ENCODE measurements at places on chromosomes 11 and 22.

DNA sequence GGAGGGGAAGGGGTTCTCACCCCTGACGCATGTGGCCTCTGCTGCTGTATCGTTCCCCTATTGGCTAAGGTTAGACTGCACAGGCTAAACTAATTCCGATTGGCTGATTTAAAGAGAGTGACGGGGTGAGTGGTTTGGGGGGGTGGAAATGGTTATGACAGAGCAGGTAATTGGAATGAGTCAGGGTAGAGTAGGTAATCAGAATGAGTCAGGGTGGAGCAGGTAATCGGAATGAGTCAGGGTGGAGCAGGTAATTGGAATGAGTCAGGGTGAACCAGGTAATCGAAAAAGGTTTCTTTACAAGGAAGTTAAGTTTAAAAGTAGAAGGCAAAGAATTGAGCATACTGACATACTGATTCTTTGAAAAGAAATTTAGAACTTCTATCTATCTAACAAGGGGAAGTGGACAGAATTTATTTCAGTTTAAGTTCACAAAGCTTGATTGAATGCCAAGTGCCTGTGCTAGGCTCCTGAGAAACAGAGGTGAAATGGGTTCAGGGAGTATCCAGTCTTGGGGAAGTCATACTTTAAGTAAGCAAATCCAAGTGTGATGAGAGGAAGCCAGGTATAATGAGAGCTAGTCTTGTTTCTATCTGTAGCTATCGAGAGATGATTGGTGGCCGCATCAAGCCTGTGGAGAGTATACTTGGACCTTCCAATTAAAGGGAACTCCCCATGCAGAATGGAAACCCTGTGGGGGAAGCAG lies 58.0 kb downstream of the C11orf91 start:
- DNase-seq = no peak

DNA sequence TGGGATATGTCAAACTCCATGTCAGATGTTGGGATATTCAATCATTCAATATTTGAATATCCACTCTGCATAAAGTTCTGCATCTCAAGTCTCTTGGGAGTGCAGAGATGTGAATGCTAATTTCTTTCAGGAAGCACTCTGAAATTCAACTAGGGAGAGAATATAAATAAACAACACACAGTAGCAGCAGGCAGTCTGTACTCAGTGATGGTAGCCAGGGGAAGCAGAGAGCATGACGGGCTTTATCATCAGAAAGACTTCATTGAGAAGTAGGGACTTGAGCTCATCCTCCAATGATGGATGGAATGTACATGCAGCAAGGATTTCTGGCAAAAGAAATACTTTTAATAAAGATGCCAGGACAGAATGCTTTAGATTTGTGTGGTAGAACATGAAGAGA lies 9.8 kb upstream of the TEAD1 start:
- no peak for DNase-seq

DNA sequence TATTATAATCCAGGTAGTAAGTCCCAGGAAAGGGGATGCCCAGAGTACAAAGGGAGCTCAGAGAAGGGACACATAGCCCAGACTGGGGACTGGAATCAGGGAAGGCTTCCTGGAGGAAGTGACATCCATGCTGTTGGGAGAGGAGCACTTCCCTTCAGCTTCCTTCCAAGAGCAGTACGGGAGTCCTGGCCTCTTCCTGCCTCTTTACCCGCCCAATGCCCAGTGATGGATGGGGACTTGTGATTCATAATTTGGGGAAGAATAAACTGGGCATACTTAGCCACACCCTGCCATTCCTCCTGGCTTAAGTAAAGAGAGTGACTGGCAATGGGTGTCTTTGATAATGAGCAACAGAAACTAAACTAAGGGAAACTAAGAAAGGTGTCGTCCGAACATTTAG lies 11.5 kb downstream of the C11orf91 start:
- no peak for DNase-seq

DNA sequence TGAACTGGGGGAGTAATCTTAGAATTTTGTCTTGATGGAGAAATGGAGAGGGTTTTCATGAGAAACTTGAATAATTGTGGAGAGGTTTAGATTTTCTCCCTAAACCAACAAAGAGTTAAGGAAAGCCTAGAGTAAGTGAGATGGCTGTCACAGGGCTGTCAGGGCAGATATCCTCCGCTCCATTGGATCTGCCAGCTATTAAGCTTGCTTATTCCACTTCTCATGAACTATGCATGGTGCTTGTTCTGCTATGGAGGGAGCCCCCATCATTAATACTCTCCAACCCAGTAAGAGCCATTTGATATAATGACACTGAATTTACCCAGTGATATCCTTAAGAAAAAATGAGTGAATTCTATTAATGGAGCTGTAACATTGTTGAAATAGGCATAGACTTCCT lies 342.8 kb upstream of the MTNR1B start:
- DNase-seq = no peak

DNA sequence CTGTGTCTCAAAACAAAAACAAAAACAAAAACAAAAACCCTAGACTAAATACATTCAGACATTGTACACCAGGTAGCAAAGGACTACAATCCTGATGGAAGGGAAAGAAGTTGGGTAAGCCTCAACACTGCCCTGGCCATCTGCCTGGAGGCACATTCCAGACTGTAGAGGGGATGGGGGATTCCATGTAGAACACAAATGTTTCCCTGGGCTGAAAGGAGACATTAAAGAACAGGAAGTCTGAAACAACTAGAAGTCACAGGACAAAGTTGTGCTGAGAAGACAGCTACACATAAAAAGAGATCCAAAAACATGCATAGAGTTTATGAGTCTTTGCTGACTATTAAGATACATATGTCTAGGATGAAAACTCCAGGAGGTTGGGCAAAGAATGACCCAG lies 83.9 kb downstream of the RRAS2 start:
- DNase-seq = no peak

- no peak for DNase-seq
These were observed 9.5 kb downstream of the DCHS1 start for GRCh38 chr11:6646071-6646470.

- DNase-seq = no peak
These were observed 92.0 kb downstream of the SLC17A6 start for GRCh38 chr11:22430141-22430541.

- DNase-seq = peak; percentile 3
These were observed 28.9 kb upstream of the CARS1 start for GRCh38 chr11:3086114-3086513.

DNA sequence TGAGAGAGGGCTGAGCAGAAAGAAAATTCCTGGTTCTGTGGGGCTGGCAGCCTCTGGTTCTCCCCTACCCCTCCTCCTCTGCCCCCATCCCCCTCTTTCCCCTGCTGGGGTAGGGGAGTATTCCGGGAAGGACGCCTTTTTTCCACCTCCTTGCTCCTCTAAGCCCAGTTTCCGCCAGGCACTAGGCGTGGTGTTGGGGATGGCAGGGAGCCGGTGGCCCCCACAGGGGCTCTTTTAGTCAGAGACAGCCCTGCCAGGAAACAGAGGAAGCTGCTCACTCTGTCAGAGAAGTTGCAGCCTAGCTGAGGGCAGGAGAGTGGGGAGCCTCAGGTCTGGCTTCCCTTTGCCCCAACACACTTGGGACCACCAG lies 15.6 kb upstream of the ARHGEF17 start:
- DNase-seq = no peak

DNA sequence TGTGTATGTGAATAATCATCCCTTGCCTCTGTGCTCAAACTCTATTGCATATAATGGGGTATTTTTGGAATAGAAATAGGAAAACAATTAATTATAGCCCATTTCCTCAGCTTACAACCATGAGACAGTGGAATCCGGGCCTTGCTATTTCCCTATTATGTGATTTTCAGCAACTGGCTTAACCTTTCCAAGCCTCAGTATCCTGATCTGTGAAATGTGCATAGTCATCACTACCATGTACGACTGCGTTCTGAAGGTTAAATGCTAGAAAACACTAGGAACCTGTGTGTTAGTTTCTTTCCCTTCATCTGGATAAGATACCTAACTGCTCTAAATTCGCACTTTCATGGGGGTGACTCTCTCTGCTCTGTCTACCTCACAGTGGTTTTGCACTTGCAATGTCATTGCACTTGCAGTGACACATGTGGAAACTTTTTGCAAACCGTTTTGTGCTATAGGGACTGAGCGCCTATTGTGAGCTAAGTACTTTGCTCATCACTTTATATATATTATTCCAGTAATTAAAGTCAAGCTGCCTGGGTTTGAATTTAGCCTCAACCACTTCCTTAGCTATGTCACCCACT lies 48.3 kb downstream of the IRAG1 start:
- no peak for DNase-seq

DNA sequence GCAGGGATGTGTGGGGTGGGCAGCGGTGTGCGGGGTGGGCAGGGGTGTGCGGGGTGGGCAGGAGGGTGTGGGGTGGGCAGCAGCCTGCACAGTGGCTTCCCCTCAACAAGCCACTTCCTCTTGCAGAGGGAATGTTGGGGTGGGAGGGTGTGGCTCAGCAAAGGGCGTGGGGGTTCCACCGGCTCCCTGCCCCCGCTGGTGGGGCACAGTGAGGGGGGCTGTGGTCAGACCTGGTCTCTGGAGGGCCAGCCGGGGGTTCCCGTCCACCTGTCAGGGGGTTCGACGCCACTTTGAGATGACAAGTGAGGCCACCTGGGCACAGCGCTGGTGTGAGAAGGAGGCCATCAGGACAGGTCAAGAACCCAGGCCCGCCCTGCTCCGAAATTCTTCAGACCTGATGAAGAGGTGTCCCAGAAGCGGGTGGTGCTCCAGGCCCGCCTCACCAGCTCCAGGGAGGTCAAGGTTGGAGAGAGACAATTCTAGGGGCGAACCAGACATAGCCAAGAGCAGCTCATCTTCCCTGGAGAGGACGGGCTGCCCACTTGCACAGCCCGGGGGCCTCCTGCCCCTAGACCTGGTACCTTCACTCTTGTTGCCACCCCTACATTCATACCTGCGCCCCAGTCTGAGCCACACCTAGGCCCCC lies 1.3 kb downstream of the C11orf21 start:
- no peak for DNase-seq

- DNase-seq = no peak
These were observed 1363.4 kb downstream of the BRD1 start for GRCh38 chr22:48464246-48464645.

All from GM10248 (cell line).